ENCODE measurements at places on chromosomes 2 and 18.
A peak's percentile ranks its signal among the peaks of the same experiment; 100 is the strongest.

DNA sequence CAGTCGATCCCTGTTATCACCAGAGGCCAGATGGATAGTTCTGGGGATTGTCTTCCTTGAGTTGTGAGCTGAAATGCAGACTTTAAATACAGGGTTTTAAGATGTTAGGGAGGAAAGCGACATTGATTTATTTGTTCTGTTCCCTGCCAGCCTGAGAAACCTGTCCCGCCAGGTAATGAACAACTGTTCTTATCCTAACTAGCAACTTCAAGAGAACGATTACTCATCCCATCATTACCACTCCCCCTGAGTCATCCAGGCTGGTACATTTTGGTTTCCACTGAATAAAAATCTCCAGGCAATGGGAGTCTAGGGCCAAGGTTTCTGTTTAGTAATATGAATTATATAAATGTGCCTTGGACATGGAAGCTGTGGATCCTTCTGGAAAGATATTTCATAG, 131.2 kb downstream of the LYPD6B start:
- no peak for DNase-seq

- peak; percentile 70 for DNase-seq
Measured at GRCh38 chr18:76565238-76566173, 70.5 kb upstream of the ZNF516 start.

- DNase-seq: no peak
Measured at GRCh38 chr2:117794668-117795067, 19.8 kb upstream of the DDX18 start.

DNA sequence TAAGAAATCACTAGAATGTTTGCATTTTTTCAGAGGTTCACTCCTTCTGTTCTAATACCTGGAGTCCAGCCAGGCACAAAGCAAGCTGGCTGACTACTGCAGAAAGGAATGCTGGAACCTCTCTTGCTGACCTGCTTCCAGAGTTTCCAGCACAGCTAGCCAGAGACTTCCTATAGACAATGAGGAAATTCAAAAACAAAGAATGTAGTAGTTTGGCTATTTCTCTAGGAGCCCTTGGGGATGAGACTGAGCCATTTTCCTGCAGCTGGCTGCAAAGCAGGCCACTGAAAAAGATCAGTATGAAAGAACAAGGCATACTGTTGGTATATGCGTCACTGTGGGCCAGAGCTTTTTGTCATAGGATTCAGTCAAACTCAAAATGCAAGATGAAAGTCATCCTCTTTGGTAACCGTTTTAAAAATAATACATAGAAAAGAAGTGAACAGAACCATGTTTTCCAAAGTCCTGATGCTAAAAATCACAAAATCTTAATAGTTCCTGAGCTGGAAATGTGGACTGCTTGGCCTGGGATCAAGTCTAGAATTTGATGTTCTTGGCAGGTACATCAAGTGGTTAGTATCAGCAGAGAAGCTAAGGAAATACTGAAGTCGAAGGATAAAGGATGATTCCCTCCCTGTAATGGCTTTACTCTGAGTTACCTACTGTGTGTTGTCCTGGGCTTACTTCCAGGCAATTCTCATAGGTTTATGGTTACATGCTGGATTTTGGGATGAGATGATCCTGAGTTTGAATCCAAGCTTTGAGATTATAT, 9.0 kb upstream of the DSEL start:
- peak; percentile 34 for DNase-seq

DNA sequence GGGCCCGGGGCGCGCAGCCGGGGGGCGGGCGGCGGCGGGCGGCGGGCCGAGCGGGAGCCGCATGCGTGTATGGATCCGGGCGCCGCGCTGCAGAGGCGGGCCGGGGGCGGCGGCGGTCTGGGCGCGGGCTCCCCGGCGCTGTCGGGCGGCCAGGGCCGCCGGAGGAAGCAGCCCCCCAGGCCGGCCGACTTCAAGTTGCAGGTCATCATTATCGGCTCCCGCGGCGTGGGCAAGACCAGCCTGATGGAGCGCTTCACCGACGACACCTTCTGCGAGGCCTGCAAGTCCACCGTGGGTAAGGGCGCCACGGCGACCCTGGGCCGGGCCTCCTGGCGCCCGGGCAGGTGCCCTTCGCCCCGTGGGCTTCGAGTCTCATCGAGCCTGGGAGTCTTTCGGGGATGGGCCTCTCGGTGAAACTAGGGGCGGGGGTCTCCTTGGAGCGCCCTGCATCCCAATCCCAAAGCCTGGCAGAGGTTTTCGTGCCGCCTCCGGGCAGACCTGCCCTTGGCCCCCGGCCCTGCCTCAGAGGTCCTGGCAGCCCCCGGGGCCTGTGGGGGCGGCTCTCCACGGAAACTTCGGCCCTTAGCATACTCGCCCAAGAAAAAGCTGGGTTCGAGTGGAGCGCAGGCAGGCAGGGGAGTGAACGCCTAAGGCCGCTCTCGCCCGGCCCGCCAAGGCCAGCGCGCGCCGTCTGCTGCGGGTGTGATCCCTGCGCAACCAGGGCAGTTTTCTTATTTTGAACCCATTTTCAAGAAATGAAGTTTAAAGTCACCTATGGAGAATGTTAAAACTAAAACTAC, 622 bp downstream of the RAB12 start:
- DNase-seq: no peak

DNA sequence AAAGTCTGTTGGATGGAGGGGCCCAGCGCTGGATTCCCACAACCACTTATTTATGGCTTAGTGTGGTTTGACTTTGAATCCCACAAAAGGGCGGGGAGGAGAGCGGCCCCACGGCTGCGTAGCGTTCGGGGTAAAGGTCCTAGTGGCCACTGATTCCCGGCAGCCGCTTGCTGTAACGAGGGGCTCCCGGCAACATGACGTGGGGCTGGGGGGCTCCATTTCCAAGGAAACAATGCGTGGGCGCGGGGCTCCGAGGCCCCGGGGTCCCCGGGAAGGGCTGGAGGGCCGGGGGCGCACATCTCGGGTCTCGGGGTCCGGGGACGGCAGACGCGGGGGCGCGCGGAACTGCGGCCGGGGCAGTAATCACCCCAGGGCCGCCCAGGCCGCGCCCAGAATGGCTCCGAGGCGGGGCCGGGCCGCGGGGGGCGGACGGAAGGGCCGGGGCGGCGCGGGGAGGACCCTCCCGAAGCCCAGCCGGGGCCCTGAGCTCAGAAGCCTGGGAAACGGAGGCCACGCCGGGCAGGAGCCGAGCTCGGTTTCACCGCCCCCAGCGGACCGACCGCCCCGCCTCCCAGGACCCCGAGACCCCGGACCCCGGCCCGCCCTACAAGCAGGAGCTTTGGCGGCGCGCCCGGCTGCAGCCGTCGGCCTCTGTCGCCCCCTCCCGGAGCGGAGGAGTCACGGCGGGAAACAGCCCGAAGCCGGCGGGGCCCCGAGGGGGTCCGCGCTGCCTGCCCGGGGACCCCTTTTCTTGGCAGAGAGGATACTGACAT, 11.9 kb upstream of the MLPH start:
- DNase-seq: peak; percentile 92

- DNase-seq: no peak
Measured at GRCh38 chr2:150911766-150912280, 349.8 kb downstream of the RBM43 start.

DNA sequence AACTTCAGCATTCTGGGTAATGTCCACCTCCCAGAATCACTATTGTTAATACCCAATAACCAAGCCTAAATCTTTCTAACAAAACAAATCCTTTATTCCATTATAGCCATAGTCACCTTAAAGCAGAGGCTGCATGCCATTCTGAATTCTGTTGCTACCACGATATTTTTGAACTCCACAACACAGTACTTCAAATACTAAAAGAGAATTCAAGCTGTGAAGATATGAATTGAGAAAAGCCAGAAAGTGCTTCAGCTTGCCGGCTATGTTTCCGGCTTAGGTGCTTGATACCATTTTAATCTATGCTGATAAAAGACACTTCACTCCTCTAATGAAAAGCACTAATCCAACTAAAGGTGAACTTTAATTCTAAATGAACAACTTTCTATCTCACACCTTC, 41.3 kb downstream of the GAREM1 start:
- no peak for DNase-seq

GRCh38 chr18:22465859-22466457, 48.2 kb upstream of the CTAGE1 start:
- DNase-seq: no peak
